Activated naive CD8-positive, alpha-beta T cell treated with anti-CD3 and anti-CD28 coated beads, Interleukin-2, amount 10 ng/mL, durations not matched to agents 7 days and 5 days (primary cell): ENCODE measurements at places on chromosomes 12 and 14. TPM values are rescaled to one million over a fixed set of nuclear protein-coding genes. Genes with fewer than 3 reads are reported as not detected.

DNA sequence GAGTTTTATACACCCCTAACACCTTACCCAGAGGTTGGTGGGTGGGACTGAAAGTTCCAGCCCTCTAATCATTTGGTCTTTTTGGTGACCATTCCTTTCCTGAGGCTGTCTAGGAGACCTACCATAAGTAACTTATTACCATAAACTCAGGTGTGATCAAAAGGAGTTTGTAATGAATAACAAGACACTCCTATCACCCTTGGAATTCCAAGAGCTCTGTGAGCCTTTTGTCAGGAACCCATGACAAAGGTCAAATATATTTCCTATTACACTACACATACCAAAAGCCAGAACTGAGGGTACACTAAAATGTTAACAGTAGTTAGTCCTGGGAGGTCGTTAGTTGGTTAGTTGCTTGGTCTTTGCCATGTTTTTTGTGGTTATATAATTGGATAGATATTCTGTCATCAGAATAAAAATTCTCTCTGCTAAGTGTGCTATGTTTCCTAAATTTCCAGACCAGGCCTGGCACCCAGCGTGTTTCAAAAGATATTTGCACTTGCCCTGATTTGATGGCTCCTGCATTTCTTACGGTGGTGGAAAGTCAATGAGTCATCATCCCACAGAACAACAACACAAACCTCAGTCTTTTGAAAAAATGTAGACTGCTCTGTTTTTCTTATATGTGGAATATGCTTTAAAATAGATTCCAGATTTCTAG lies 27.0 kb upstream of the AKAP5 start:
- H3K27ac ChIP-seq, result peak overlapping the region; percentile 18
- H3K4me3 ChIP-seq, result no peak overlapping the region
- H3K36me3 ChIP-seq, result peaks cover 42% of the 10 kb centered on the region

The TCL1B gene
- not detected for total RNA-seq

DNA sequence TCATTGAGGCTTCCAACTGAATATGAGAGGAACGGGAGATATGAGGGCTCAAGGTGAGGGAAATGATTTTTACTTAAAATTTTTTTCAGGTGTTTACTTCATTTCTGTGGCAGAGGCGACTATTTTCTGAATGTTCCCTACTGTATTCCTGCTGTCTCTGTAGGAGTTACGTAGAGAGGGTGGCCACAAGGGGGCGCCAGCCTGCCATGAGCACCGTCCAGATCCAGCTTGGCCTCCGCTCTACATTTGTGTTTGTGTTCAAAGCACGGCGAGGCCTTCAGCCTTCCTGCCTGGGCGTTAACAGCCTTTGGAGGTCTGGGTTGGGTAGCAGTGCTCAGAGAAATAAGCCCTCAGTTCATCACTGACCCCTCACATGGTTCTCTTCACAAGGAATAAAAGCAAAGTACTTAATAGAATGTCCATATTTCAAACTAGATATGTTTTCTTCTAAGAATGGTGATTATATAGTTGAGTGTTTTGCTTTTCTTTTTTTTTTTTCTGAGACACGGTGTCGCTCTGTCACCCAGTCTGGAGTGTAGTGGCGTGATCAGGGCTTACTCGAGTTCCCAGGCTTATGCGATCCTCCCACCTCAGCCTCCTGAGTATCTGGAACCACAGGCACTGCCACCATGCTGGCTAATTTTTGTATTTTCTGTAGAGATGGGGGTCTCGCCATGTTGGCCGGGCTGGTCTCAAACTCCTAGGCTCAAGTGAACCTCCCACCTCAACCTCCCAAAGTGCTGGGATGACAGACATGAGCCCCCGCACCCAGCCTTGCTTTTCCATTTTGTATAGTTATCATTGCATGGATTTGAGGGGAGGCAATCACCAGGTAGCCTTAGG lies 22.3 kb downstream of the CKB start:
- H3K4me3 ChIP-seq, result no peak overlapping the region
- no peaks in the 10 kb centered on the region for H3K27me3 ChIP-seq
- no peak overlapping the region for H3K27ac ChIP-seq
- H3K4me1 ChIP-seq, result peaks cover 5% of the 10 kb centered on the region
- peak; percentile 82 for DNase-seq

The SERPINA12 gene
- total RNA-seq, result not detected

DNA sequence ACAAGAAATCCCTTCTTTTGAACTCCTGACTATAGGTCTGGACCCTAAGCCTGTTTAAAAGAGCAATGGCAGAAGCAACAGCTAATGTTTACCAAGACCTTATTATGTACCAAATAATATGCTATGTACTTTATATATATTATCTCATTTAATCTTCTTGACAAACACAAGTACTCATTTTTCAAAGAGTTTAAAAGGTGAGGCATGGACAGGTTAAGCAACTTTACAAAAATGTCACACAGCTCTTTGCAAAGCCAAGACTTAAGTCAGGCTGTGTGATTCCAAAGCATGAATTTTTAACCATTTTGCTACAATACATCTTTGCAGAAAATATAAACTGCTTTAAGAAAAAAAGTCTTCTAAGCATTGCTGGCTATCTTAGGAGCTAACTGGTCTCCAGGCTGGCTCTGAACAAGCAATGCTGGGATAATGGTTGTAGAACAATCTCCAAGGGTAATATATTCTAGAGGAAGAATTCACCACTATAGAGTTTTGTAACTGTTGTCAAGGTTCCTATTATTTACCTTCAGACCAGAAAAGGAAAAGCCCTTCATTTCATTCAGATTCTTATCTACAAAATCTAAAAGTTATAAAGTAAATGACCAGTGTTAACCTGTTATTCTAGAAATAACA lies 22.1 kb downstream of the SYNJ2BP start:
- no peaks in the 10 kb centered on the region for H3K27me3 ChIP-seq
- no peak overlapping the region for H3K27ac ChIP-seq
- no peaks in the 10 kb centered on the region for H3K4me1 ChIP-seq

The RALGAPA1 gene
- total RNA-seq, result 50.1 TPM

GRCh38 chr14:81105378-81105777 lies 115.4 kb downstream of the GTF2A1 start:
- no peaks in the 10 kb centered on the region for H3K36me3 ChIP-seq
- H3K4me1 ChIP-seq, result no peaks in the 10 kb centered on the region
- no peak overlapping the region for H3K4me3 ChIP-seq

The ZNF891 gene
- total RNA-seq, result 4.0 TPM
